NCI-H774 (cell line): ENCODE measurements at places on chromosomes 7 and 10.

GRCh38 chr10:45581216-45581549 lies 91.4 kb downstream of the ZFAND4 start:
- DNase-seq, result no peak

GRCh38 chr7:93212881-93213280 lies 13.4 kb downstream of the HEPACAM2 start:
- peak; percentile 66 for DNase-seq

DNA sequence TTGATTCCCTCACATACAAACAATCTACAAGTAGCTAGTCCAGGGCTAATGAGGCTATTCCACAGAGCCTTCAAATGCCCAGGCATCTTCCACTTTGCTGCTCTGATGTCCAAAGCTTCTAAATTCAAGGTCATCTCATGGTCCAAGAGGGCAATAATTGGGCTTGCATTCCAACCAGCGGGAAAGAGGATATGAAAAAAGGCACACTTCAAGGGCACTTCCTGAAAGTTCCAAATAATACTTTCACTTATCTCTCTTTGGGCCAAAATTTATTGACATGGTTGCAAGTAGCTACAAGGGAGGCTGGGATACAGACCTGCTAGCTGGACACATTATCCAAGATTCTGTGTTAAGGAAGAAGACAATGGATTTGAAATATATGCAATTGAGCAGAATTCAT lies 25.2 kb upstream of the APBB1IP start:
- DNase-seq, result no peak

DNA sequence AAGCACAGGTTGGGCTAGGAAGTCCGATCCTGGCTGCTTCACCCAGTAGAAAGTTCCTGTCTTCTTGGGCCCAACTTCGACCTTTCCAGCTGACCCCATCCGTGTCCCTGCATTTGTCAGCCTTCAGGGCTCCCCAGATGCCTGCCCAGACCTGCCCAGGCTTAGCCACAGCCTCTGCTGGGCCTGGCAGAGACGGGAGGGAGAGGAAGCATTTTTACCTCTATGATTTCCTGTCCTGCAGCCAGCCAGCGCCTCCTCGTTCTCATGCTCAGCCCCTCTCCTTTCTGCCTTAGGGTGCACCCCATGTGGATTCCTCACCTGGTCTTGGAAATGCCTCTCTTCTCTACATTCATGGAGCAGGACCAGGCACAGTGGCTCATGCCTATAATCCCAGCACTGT lies 3.7 kb downstream of the METTL27 start:
- no peak for DNase-seq

DNA sequence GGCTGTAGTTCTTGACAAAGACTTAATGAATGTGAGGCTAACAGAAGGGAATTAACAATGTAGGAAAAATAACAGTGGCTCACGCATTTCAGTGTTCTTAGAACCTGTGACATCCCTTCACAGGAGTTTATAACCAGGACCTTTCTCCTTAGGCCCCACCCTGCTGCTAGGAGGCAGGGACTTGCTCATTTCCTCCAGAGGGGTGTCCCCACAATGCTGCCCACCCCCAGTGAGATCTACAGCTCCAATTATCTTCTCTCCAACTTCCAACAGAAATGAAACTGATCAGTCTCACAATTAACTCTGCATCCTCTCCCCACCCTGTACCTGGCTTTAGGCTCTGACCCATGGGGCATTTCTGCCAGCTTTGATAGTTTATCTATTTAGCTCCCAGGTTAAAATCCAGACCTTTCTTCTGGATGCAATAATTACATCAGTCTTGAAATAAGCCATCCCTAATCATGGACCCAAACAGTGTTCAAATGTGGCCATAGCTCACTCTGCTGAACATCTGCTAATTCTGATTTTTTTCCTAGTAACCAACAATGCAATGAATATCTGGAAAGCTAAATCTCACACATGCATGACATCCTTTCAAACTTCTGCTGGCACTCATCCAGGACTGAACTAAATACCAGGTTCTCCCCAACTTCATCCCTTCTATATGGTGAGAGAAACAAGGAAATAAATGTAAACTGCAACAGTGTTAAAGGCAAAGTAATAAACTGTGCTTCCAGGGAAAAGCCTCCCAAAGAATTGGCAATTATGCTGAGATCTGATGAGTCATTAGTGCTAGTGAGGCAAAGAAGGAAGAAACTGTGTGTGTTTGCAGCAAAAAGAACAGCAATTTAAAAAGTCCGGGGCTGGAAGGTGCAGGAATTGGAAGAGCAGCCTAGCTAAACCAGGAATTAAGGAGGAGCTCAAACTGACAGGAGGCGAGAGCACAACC lies 64.6 kb downstream of the HERPUD2 start:
- DNase-seq, result no peak

DNA sequence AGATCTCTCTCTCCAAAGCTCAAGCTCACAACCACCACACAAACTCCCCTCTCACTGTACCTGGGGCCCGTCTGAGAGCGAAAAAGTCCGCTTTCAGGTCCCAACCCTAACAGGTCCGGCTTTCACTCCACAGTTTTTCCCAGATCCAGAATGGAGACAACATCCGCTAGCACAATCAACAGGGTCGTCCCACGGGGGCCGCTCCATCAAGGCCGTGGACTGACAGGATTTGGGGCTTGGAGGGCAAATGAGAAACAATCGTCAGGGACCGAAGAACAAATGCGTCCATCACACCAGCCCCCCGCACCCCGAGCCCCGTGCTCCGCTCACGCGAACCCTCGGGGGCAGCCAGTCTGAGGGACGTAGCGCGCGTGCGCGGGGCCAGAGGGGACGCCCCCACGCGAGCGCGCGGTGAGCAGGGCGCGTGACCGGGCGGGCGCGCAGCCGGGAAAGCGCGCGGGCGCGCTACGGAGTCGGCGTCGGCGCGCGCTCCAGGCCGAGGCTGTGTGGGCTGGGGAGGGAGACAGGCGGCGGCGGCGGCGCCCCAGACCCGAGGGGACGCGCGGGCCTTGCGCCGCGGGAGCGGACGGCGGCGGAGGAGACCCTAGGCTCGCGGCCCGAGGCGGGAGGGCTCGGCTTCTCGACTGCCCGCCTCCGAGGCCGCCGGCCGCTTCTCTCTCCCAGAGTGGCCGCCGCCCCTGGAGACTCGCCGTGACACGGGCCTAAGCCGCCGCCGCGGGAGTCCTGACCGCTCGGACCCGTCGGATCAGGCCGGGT lies at the start of gene SLK:
Gene SLK (plus strand): TSS at position 470 of the 777 bp plus-strand sequence. CDS start 606 bp downstream, outside the sequence.
- peak; percentile 55 for DNase-seq

GRCh38 chr7:127447326-127447945 lies 54.9 kb upstream of the ZNF800 start:
- no peak for DNase-seq

- no peak for DNase-seq
These were observed 10.3 kb upstream of the HSPB1 start for GRCh38 chr7:76292213-76292573.

- DNase-seq, result no peak
These were observed 28.9 kb upstream of the EZH2 start for GRCh38 chr7:148912758-148913541.

GRCh38 chr10:91771907-91772306 lies 26.3 kb upstream of the TNKS2 start:
- DNase-seq, result no peak

DNA sequence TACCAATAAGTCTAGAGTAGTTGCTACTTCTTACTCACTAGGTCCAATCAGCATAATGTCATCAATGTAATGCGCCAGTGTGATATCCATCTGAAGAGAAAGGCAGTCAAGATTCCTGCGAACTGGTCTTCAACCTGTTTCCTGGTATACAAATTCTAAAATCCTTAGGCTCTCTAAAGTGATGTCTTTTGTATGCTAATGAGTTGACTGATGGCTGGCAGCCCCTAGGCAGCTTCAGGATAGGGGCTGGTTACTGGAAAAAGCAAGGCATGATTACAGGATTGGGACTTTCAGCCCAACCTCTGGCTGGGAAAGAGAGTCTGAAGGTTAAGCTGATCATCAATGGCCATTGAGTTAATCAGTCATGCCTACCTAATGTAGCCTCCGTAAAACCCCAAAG lies 250.2 kb upstream of the PTER start:
- no peak for DNase-seq

DNA sequence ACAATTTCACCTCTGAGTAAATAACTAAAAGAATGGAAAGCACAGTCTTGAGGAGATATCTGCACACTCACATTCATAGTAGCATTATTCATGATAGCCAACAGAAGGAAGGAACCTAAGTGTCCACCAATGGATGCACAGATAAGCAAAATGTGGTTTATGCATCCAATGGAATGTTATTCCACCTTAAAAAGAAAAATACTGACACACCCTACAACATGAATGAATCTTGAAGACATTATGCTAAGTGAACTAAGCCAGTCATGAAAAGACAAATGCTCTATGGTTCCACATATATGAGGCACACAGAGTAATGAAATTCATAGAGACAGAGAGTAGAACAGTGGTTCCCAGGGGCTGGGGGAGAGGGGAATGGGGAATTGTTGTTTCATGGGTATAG lies 6.5 kb upstream of the CCSER2 start:
- DNase-seq, result no peak

- DNase-seq, result no peak
These were observed 34.3 kb upstream of the DNAJB12 start for GRCh38 chr10:72389014-72389413.

- no peak for DNase-seq
These were observed 21.5 kb downstream of the RBM33 start for GRCh38 chr7:155665957-155666287.

GRCh38 chr10:30190577-30191552 lies 131.5 kb upstream of the JCAD start:
- no peak for DNase-seq

- no peak for DNase-seq
These were observed 114.1 kb downstream of the RNF216 start for GRCh38 chr7:5667391-5667790.
